ENCODE measurements at places on chromosomes 6 and 20.

GRCh38 chr6:167683028-167683862 lies 143.5 kb upstream of the AFDN start:
- DNase-seq, result no peak

- no peak for DNase-seq
These were observed 101.5 kb upstream of the SLC24A3 start for GRCh38 chr20:19110881-19111460.

GRCh38 chr20:20103486-20103885 lies 51.2 kb downstream of the CFAP61 start:
- DNase-seq, result no peak

DNA sequence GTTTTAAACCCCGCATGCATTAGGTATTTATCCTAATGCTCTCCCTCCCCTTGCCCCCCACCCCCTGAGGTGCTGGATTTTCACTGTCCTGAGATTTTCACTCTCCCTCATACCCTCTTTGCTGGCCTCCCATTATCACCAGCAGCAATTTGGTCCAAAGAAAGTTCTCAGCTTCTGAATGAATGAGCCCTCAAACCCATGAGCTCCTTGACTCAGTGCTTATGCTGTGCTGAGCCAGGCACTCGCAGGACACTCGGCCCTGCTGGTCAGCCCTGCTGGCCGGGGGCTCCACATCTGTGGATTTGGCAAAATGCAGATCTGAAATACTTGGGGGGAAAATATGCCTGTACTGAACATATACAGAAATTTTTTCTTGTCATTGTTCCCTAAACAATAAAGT lies 153.2 kb upstream of the QKI start:
- no peak for DNase-seq

DNA sequence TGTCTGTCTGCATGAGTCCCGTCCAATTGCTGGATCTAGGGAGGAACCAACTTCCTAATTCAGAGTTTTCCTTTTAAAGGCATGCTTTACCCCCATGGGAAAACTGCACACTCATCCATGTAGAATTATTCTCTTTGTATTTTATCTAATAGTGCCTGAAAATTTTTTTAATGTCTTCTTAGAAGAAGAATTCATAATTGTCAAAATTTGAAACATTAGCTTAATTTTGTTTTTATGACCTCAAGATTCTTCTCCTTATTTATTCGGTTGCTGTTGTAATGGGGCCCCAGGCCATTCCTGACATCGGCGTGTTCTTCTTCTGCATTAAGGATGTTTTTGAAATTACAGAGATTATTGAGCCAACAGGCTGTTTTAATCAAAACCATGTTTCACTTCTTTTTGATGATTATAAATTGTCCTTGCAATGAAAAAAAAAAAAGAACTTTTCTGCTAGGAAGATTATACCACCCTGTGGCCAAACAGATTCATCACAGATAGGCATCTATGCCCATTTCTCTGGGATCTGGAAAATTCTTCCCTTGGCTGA lies 100.3 kb downstream of the ZNF217 start:
- no peak for DNase-seq

DNA sequence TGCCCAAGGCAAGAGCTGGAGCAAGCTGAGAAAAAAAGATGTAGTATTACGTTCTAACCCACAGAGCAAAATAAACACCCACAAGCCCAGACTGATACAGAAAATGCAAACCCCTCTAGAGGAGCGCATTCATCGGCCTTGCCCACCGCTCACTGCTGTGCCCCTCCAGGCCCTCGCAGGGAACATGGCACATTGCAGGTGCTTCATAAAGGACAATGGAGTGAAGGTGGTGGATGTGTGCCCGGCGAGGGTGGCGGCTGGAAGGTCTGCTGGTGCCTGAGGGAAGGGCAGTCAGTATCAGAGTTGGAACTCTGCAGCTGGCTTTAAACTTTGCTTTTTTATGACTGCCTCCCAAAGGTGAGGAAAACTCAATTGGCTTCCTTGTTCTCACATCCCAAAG lies 18.5 kb upstream of the IRF4 start:
- no peak for DNase-seq

- DNase-seq, result peak; percentile 72
These were observed 9.0 kb upstream of the HSP90AB1 start for GRCh38 chr6:44237813-44238433.

- DNase-seq, result no peak
These were observed 16.1 kb downstream of the UCKL1 start for GRCh38 chr20:63940071-63940471.

DNA sequence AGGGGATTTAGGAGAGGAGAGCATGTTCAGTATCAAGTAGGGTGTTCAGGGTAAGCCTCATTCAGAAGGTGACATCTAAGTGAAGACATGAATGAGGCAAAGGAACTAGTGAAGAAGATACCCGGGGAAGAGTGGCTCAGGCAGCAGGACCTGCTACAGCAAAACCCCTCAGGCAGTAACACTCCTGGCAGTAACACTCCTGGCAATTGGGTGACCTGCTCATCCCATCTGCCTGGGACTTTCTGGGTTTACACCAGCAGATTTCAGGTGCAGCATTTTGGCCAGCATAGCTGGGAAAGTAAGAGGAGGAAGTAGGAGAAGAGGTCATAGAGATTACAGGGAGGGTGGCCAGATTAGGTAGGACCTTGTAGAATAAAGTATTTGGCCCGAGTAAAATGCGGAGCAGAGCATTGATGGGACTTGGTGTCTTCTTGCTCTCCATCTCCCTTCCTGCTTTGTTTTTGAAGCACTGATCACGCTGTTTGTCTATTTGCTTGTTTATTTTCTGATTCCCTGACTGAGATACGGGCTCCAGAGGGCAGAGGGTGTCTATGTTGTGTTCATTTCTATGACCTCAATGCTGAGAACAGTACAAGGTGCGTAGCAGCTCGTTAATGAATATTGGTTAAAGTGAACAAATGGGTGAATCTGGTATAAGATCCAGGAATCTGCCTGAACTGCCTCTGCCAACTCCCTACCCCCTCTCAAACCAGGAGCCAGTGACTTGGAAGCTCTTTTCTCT lies 88.3 kb downstream of the IYD start:
- DNase-seq, result no peak

DNA sequence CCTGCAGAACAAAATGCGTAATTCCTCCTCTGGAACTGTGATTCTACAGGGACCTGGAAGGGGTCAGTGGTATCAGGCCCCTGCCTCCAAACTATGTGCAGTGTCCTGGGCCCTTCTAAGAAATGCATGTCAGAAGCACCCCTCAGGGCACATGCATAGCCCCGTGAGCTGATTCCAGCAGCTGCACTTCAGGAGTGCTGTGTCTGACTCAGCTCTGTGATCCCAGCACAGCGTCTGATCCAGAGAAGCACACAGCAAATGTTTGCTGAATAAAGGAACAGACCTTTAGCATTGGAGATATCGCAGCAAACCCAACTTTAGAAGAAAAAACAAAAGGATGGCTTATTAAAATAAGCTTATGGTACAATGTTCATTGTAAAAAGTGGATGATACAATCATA lies 15.8 kb upstream of the MAFB start:
- no peak for DNase-seq

DNA sequence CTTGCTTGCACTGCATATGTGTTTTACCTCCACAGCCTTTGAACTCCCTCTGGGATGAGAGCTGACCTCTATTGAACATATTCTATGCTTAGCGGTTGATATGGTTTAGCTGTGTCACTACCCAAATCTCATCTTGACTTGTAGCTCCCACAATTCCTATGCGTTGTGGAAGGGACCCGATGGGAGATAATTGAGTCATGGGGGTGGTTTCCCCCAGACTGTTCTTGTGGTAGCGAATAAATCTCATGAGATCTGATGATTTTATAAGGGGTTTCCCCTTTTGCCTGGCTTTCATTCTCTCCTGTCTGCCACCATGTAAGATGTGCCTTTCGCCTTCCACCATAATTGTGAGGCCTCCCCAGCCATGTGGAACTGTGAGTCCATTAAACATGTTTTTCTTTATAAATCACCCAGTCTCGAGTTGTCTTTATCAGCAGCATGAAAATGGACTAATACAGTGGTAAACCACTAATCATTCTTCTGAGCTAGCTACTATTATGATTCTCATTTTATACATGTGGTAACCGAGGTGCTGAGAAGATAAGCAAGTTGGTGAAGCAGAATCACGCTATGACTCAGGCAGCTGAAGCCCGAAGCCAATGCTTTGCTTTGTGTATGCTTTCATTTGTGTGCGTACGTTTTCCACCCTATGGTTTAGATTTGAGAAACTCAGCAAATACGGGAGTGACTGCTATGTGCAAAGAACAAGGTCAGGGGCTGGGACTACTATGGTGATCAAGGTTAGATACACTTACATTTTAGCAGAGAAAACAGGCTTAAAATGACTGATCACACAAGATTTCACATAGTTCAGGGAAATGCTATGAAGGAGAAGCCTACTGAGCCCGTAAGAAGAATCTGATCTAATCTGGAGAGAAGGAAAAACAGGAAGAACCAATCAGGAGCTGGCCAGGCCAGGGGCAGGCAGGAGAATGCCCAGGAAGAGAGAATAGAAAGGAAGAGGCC lies 363.5 kb downstream of the ESR1 start:
- peak; percentile 61 for DNase-seq

- no peak for DNase-seq
These were observed 100.5 kb downstream of the ASCC3 start for GRCh38 chr6:100780648-100781047.

DNA sequence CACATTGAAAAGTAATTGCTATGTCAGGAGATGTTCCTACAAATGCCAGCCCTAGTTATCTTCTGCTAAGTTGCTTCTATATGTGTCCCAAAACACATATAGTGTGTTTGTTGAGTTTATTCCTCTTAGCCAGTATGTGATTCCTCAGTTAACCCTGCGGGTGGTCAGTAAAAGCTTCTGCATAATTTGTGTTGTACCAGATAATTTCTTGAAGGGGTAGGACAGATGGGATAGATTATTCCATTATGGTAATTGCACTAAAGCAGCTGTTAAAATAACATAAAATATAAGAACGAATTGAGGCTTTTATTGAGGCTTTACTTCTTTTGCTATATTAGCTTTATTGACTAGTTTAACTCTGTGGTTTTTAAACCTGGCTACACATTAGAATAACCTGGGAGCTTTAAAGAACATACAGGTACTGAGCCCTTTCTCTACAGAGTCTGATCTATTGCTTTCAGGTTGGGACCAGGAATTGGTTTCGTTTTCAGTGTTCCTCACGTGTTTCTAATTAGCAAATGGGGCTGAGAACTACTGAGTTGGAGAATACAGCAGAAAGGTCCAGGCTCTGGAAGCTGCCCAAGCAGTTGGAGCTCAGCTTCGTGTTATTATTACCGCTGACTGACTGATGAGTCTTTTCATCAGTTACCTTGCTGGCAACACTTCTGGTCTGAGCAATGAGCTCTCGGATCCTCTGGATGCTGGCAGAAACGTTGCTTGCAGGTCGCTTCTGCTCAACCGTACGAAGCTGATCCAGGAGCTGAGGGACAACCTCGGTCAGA lies 56.9 kb downstream of the FAM229B start:
- no peak for DNase-seq

GRCh38 chr20:57048027-57048869 lies 218.2 kb downstream of the BMP7 start:
- DNase-seq, result no peak

DNA sequence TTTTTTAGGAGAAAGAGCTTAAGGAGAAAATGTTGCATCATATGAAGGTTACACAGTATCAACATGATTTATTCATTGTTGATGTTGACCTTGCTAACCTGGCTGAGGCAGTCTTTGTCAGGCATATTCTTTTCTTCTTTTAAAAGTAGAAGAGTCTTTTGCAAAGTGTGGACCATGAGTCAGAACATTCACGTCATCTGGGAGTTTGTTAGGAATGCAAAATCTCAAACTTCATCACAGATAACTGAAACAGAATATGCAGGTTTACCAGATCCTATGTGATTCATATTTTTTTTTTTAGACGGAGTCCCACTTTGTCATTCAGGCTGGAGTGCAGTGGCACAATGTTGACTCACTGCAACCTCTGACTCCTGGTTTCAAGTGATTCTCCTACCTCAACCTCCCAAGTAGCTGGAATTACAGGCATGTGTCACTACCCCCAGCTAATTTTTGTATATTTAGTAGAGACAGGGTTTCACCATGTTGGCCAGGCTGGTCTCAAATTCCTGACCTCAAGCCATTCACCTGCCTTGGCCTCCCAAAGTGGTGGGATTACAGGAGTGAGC lies 530.4 kb upstream of the BTBD3 start:
- no peak for DNase-seq

GRCh38 chr6:107582086-107582485 lies 92.2 kb downstream of the SOBP start:
- no peak for DNase-seq

DNA sequence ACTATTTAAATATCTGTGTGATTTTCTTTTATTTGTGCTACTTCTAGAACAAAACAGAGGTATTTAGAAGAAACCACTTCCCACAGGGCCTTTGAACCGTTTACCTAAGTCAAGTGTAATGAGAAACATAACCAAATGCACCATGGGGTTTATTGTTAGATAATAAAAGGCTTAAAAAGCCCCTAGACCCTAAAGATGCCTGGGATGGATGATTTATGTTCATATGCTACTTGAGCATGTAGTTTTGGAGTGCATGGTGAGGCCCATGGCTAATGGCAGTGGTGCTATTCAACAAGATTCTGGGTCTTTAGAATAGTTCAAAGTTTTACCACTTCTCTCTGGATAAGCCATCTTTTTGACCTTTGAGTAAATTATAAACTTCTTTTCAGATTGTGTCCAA lies 65.9 kb downstream of the MTHFD1L start:
- DNase-seq, result no peak

GRCh38 chr6:30887901-30888815 lies 3.8 kb downstream of the DDR1 start:
- DNase-seq, result no peak

GRCh38 chr6:159973951-159974350 lies 5.1 kb downstream of the IGF2R start:
- no peak for DNase-seq

DNA sequence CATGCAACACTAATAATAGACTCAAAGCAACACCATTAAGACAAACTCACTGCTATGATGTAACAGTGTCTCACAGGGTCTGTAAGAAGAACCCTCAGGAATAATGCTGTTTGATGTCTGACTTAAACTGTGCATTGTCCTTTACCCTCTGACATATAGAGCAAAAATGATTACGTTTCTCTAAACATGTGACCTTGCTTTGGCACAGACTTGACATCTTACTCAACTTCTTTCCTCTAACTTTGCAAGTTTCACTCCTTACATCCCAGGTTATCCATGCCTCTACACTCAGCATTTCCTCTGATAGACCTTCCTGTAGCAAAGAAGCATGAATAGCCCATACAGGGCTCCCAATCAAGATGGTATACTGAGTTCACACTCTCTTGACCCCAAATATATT lies 252.7 kb downstream of the UST start:
- DNase-seq, result no peak

GRCh38 chr6:7132398-7133035 lies 24.8 kb downstream of the RREB1 start:
- no peak for DNase-seq

GRCh38 chr20:10387686-10388085 lies 46.3 kb downstream of the MKKS start:
- DNase-seq, result no peak

DNA sequence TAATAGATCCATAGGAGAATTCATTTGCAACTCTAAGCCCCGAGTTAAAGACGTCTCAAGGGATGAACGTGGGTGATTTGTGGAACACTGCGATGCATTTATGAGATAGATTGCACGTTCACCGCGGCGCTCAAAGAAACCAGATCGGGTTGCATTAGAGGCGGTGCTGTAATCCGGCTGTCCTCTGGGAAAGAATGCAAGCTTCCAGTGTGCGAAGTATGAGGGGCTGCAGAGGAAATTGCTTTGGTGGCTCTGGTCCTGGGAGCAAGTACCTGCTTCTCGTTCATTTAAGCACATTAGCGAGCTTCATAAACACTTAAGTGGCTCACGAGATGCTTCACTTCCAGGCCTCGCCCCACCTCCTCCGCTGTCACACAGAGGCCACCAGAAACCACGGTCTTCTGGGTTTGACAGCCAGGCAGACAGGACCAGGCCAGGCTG lies 182.3 kb downstream of the CDH4 start:
- DNase-seq, result no peak
